Thoracic aorta (tissue), 2 donors: ENCODE measurements at places on chromosomes 4 and X. TPM values are rescaled to one million over a fixed set of nuclear protein-coding genes. Genes with fewer than 3 reads are reported as not detected.

Gene IGBP1
- 37.1 TPM for total RNA-seq

DNA sequence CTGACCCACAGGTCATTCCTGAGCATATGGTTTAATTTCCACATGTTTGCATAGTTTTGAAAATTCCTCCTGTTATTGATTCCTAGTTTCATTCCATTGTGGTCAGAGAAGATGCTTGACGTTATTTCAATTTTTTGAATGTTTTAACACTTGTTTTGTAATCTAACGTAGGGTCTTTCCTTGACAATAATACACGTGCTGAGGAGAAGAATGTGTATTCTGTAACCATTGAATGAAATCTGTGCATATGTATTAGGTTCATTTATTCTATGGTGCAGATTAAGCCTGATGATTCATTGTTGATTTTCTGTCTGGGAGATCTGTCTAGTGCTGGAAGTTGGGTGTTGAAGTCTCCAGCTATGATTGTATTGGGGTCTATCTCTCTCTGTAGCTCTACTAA, 486.4 kb upstream of the RPS6KA3 start:
- H3K4me1 ChIP-seq, result no peaks in the 10 kb centered on the region
- H3K27me3 ChIP-seq, result no peaks in the 10 kb centered on the region
- DNase-seq, result no peak
- H3K27ac ChIP-seq, result no peak overlapping the region

Gene IL3RA
- total RNA-seq, result 13.5 TPM

GRCh38 chr4:26171941-26172340, 148.9 kb upstream of the RBPJ start:
- DNase-seq, result no peak
- H3K4me3 ChIP-seq, result no peak overlapping the region
- no peaks in the 10 kb centered on the region for H3K36me3 ChIP-seq
- no peaks in the 10 kb centered on the region for H3K4me1 ChIP-seq
- H3K27ac ChIP-seq, result no peak overlapping the region
- no peaks in the 10 kb centered on the region for H3K27me3 ChIP-seq

Gene DOK7
- total RNA-seq, result 36.7 TPM

- no peaks in the 10 kb centered on the region for H3K4me1 ChIP-seq
- H3K27ac ChIP-seq, result peak overlapping the region; percentile 71
- peak overlapping the region; percentile 88 for H3K4me3 ChIP-seq
Measured at GRCh38 chrX:73943693-73944562, 360.1 kb upstream of the ZCCHC13 start.

DNA sequence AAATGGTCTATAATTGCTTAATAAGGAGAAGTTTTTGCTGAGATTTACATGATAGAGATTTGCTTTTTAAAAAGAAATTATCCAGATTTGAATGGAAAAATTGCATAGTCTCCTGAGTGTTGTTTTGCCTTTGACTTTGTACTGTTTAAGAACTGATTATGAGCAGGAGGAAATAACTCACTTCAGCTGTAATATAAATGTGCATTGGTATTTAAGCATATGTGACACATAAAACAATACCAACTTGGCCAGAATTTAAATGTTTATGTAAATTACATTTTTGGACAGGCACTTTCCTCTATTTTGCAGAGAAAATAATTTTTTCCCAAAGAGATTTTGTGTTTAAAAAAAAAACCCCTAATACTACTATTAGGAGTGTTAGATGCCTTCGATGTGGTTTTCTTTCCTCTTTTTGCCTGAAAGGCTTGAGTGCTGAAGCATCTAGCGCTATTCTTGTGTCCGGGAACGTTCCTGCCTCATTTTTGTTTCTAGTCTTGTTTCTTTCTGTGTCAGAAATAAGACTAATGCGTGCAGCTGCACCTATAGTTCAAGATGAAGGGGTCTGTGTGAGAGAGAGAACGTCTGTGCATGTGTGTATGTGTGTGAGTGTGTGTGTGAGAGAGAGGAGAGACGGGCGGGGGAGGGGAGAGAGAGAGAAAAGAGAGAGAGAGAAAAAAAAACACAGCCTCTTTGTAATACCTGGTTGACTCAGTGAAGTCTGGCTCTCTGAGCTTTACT, 60.8 kb downstream of the TBL1X start:
- no peak overlapping the region for H3K27ac ChIP-seq
- H3K4me1 ChIP-seq, result no peaks in the 10 kb centered on the region
- no peaks in the 10 kb centered on the region for H3K27me3 ChIP-seq
- no peak overlapping the region for H3K4me3 ChIP-seq

Gene HTN1
- total RNA-seq, result not detected

GRCh38 chrX:109684136-109684535, 48.9 kb downstream of the ACSL4 start:
- no peaks in the 10 kb centered on the region for H3K27me3 ChIP-seq
- no peaks in the 10 kb centered on the region for H3K36me3 ChIP-seq
- H3K4me3 ChIP-seq, result no peak overlapping the region
- H3K27ac ChIP-seq, result no peak overlapping the region

- no peaks in the 10 kb centered on the region for H3K27me3 ChIP-seq
- peaks cover 8% of the 10 kb centered on the region for H3K4me1 ChIP-seq
- DNase-seq, result no peak
- H3K4me3 ChIP-seq, result no peak overlapping the region
Measured at GRCh38 chr4:55308071-55308470, 38.0 kb upstream of the SRD5A3 start.

DNA sequence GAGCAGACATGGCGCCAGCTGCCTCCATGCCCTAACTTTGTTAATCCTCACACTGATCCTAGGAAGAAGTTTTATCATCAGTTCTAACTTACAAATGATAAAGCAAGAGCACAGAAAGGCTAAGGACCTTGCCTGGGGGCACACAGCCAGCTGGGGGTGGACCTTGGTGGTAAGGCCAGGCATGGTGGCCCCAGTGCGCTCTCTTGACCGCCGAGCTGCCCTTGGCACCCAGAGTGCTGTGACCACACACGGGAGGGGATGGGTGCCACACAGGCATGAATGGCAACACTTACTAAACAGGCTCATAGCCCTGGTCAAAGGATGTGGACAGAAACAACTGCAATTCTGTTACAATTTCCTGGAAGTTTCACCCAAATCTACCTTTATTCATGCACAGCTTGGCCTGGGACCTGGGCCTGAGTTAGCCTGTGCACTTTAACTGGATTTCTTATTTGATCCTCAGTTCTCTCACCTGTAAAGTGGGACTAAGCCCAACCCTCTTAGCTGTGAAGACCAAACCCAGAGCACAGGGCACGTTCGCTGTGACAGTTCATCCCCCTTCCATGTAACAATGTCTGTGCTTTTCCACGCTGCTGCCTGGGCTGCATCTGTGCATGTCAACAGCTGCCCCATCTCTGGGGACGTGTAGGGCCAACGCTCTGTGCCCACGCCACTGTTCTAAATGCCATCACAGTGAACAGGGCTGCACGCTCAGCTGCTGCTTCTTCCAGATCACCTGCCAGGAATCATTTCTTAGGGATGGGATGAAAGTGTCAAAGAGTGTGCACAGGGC, 44.8 kb downstream of the ACOX3 start:
- H3K4me1 ChIP-seq, result peaks cover 26% of the 10 kb centered on the region
- no peak overlapping the region for H3K4me3 ChIP-seq
- H3K27ac ChIP-seq, result no peak overlapping the region
- peaks cover 30% of the 10 kb centered on the region for H3K36me3 ChIP-seq
- no peaks in the 10 kb centered on the region for H3K27me3 ChIP-seq

GRCh38 chrX:41808047-41808446, 84.1 kb downstream of the GPR82 start:
- H3K4me1 ChIP-seq, result no peaks in the 10 kb centered on the region
- H3K27ac ChIP-seq, result no peak overlapping the region
- H3K27me3 ChIP-seq, result no peaks in the 10 kb centered on the region
- H3K4me3 ChIP-seq, result no peak overlapping the region
- H3K36me3 ChIP-seq, result no peaks in the 10 kb centered on the region

DNA sequence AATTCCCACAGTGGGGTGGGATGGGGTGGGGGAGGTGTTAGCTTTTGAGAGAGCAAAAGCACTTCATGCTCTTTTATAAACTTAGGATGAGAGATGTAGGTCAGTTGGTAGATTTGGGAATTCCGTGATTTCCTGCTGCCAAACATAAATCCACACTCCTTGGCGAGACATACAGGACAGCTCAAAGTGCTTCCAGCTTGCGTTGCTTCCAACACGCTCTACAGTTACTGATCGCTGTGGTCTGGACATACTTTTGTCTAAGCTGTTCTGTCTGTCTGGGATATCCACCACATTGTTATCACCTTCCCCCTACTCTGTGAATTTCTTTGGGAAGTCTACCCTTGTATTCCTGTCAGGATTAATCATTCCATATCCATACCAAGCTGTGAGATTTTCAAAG, 117.5 kb downstream of the RAPGEF2 start:
- DNase-seq, result no peak
- no peak overlapping the region for H3K4me3 ChIP-seq
- peaks cover 11% of the 10 kb centered on the region for H3K4me1 ChIP-seq
- H3K36me3 ChIP-seq, result no peaks in the 10 kb centered on the region

- no peak overlapping the region for H3K4me3 ChIP-seq
- no peaks in the 10 kb centered on the region for H3K4me1 ChIP-seq
- no peaks in the 10 kb centered on the region for H3K36me3 ChIP-seq
Measured at GRCh38 chr4:21792736-21793135, 155.8 kb downstream of the KCNIP4 start.

DNA sequence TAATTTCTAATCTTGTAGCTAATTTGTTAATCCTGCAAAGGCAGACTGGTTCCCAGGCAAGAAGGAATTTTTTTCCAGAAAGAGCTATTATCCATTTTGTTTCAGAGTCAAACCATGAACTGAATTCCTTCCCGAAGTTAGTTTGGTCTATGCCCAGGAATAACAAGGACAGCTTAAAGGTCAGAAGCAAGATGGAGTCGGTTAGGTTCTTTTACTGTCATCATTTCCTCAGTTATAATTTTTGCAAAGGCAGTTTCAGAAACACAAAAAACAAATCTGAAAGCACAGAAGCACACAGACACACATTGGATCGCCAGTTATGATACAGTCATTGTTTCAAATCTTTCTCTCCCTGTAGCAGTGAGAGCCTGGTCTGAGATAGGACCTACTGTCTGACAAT, 37.9 kb downstream of the AGA start:
- DNase-seq, result no peak
- H3K36me3 ChIP-seq, result no peaks in the 10 kb centered on the region
- H3K27me3 ChIP-seq, result no peaks in the 10 kb centered on the region
- H3K27ac ChIP-seq, result no peak overlapping the region

DNA sequence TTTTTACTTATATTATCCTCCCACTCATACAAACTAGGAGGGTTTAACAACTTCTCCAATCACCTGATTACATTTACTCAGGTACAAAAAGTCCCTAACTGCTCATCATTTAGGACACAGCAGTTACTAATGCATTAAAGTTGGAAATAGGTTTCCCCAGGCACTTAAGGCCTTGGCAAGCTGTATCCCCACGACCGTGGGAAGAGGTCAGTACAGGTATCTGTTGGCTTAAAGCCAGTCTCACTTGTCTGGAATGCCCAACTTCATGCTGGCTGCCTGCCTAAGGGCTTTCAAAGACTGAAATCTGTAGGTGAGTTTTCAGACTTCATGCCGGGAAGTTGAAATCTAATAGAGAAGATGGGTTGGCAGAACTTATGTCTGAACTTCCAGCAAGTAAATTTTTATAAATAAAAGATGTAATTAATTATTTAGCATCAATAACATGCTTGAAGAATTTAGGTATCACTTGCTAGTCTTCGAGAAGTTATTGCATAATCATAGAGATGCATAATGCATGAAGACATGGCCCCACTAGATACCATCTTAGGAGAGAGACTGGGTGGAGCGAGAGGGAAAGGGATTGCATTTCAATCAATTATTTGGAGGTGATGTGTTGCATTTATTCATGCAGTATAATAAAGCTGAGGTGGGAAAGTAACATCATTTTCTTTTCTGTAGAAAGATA, 54.2 kb downstream of the SCD5 start:
- no peak overlapping the region for H3K27ac ChIP-seq
- no peak overlapping the region for H3K4me3 ChIP-seq
- no peaks in the 10 kb centered on the region for H3K36me3 ChIP-seq

Gene NKX3-2
- 0.28 TPM for total RNA-seq

- no peak overlapping the region for H3K4me3 ChIP-seq
- no peaks in the 10 kb centered on the region for H3K4me1 ChIP-seq
- no peak overlapping the region for H3K27ac ChIP-seq
- H3K27me3 ChIP-seq, result no peaks in the 10 kb centered on the region
- no peaks in the 10 kb centered on the region for H3K36me3 ChIP-seq
- no peak for DNase-seq
Measured at GRCh38 chr4:82789025-82789776, 9.4 kb downstream of the SCD5 start.

- no peaks in the 10 kb centered on the region for H3K27me3 ChIP-seq
- no peaks in the 10 kb centered on the region for H3K4me1 ChIP-seq
- no peak for DNase-seq
- H3K4me3 ChIP-seq, result no peak overlapping the region
- no peaks in the 10 kb centered on the region for H3K36me3 ChIP-seq
Measured at GRCh38 chr4:102139132-102139573, 206.1 kb downstream of the SLC39A8 start.

- no peaks in the 10 kb centered on the region for H3K27me3 ChIP-seq
- no peak for DNase-seq
- peaks cover 18% of the 10 kb centered on the region for H3K4me1 ChIP-seq
- no peaks in the 10 kb centered on the region for H3K36me3 ChIP-seq
- H3K4me3 ChIP-seq, result no peak overlapping the region
Measured at GRCh38 chr4:140726776-140727500, 29.2 kb downstream of the TBC1D9 start.

Gene SAGE1
- total RNA-seq, result not detected

GRCh38 chr4:169720529-169720928, 37.2 kb downstream of the HPF1 start:
- no peaks in the 10 kb centered on the region for H3K4me1 ChIP-seq
- H3K27ac ChIP-seq, result no peak overlapping the region
- H3K27me3 ChIP-seq, result no peaks in the 10 kb centered on the region

DNA sequence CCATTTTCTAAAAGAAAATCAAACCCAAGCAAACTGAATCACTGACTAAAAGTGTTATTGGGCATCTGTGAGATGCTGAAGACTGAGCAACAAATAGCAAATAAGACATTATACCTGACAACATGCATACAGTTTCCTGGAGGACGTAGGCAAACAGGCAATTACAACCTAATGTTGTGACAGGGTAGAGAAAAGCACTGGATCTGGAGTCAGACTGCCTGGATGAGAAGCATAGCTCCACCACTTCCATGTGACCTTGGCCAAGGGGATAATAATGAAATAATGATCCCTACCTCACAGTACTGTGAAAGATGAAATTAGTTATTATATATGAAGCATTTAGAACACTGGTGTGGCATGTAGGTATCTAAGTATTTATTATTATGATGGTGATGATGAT, 2.7 kb downstream of the SPINK2 start:
- H3K27me3 ChIP-seq, result no peaks in the 10 kb centered on the region
- no peak for DNase-seq
- H3K4me1 ChIP-seq, result no peaks in the 10 kb centered on the region
- H3K4me3 ChIP-seq, result no peak overlapping the region
